ENCODE measurements at places on chromosomes 6 and 20. TPM values are rescaled to one million over a fixed set of nuclear protein-coding genes. Genes with fewer than 3 reads are reported as not detected.

CRYBG1 gene
- 0.05 TPM for total RNA-seq

IP6K3 gene
- total RNA-seq, result not detected

HLA-DPB1 gene
- 3.5 TPM for total RNA-seq

PRICKLE4 gene
- not detected for total RNA-seq

KLC4 gene
- 6.8 TPM for total RNA-seq

PHIP gene
- total RNA-seq, result 15.0 TPM

LY6G6F gene
- total RNA-seq, result not detected
